Colonic mucosa (tissue), 4 donors: ENCODE measurements at places on chromosomes 4 and X.
A peak's percentile ranks its signal among the peaks of the same experiment; 100 is the strongest.

GRCh38 chrX:47420962-47421361 is 50.6 kb downstream of the ZNF157 start:
- no peaks in the 10 kb centered on the region for H3K27me3 ChIP-seq
- DNase-seq: no peak
- no peaks in the 10 kb centered on the region for H3K36me3 ChIP-seq

DNA sequence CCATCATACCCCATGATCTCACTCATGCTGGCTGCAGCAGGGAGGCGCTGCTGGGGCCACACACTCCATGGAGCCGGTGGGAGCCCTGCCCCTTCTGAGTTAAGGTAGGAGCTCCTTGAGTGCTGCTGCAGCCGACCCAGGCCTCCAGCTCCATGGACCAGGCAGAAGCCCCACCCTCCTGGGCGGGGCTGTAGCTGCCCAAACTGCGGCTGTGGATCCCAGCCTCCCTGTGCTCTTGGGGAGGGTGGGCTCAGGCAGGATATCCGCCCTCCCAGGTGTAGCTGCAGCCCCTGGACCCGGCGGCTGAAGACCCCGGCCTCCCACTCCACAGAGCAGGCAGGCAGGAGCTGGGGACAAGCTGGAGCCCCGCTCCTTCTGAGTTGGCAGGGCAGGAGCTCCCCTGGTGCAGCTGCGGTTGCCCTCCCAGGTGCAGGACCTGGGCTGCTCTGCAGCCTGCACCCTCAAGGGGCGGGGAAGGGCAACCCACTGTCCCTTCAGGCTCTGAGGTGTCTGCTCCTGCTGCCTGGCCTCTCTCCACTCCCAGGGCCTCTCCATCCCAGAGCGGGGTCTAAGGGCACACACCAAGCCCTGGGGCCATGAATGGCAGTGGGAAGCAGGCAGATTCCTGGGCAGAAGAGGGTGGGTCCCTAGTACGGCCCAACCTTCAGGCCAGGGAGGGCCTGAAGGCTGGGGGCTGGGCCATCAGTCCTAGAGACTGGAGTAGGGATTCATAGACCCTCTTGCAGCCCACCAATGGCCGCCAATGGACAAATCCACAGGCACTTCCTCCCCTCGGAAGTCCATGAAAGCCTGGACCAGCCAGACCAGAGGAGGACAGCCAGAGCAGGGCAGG is 466.1 kb downstream of the DTHD1 start:
- no peak overlapping the region for H3K27ac ChIP-seq
- no peak for DNase-seq
- no peak overlapping the region for H3K4me3 ChIP-seq
- no peaks in the 10 kb centered on the region for H3K4me1 ChIP-seq
- H3K36me3 ChIP-seq: no peaks in the 10 kb centered on the region
- H3K27me3 ChIP-seq: no peaks in the 10 kb centered on the region

DNA sequence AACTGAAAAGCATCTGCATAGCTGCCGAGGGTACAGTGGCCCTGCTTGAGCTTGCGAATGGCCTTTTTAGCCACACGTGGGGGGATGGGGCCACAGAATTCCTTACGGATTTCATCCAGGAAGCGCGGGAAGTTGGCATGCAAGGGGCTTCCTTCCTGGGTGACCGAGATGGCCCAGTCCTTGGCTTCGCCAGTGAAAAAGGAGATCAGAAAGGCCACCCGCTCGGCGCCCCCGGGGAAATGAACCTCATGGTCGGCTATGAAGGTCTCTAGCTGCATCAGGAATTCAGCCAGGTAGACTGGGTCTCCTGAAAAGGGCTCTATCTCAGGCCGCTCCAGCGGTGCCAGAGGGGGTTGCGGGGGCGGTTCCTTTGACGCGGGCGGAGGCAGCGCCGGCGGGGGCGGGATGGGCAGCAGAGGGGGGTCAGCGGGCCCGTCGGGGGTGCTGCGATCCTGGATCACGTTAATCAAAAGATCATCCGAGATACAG is 909 bp downstream of the RTL5 start:
- no peak for DNase-seq
- peak overlapping the region; percentile 26 for H3K4me3 ChIP-seq
- H3K36me3 ChIP-seq: no peaks in the 10 kb centered on the region
- H3K27me3 ChIP-seq: peaks cover 13% of the 10 kb centered on the region

- H3K36me3 ChIP-seq: no peaks in the 10 kb centered on the region
- H3K27me3 ChIP-seq: no peaks in the 10 kb centered on the region
- DNase-seq: no peak
- no peaks in the 10 kb centered on the region for H3K4me1 ChIP-seq
- H3K27ac ChIP-seq: no peak overlapping the region
- H3K4me3 ChIP-seq: no peak overlapping the region
Measured at GRCh38 chrX:110588853-110589252, 206.8 kb downstream of the CHRDL1 start.

- H3K27me3 ChIP-seq: no peaks in the 10 kb centered on the region
- no peaks in the 10 kb centered on the region for H3K36me3 ChIP-seq
- H3K4me1 ChIP-seq: no peaks in the 10 kb centered on the region
- H3K4me3 ChIP-seq: no peak overlapping the region
- no peak for DNase-seq
- no peak overlapping the region for H3K27ac ChIP-seq
Measured at GRCh38 chr4:166323250-166323649, 450.2 kb downstream of the TLL1 start.

GRCh38 chr4:2334826-2335728 is 73.2 kb upstream of the MXD4 start:
- no peaks in the 10 kb centered on the region for H3K36me3 ChIP-seq
- H3K4me3 ChIP-seq: no peak overlapping the region
- H3K4me1 ChIP-seq: peaks cover 7% of the 10 kb centered on the region
- no peaks in the 10 kb centered on the region for H3K27me3 ChIP-seq
- H3K27ac ChIP-seq: no peak overlapping the region

DNA sequence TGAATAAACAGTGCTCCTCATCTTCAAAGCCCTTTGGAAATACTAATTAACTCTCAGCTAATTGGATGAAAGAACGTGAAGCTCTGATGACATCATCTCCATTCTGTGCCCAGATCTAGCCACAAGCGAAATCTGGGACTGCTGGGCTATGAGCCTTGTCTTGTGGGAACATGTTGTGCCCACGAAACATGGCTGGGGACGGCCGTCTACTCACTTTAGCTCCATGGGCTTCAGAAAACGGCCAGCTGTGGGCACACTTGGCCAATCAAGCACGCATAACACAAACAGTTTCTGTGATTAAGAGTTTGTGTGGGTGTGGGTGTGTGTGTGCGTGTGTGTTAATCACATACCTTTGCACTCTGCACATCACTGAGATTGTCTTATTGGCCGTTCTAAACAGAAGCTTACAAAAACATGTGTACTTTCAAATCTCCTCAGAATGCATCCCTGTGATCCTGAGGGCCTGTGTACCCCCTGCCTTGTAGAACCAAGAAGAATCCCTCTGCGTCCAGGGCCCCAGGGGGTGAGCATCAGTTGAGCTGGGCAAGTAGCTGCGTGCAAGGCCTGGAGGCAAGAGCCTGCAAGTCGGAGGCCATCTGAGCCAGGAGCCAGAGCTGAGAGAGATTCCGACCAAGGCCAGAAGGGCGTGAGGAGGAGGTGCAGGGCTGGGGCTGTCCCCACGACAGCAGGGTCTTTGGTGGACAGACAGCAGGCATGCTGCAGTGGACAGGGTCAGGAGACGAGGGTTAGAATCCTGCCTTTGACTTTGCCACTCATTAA is 18.7 kb upstream of the ZNF185 start:
- no peak overlapping the region for H3K27ac ChIP-seq
- no peaks in the 10 kb centered on the region for H3K36me3 ChIP-seq
- H3K4me3 ChIP-seq: no peak overlapping the region
- DNase-seq: no peak

GRCh38 chr4:182235021-182235795 is 8.0 kb upstream of the TENM3 start:
- no peaks in the 10 kb centered on the region for H3K27me3 ChIP-seq
- H3K4me3 ChIP-seq: no peak overlapping the region
- H3K27ac ChIP-seq: no peak overlapping the region
- H3K36me3 ChIP-seq: no peaks in the 10 kb centered on the region
- no peaks in the 10 kb centered on the region for H3K4me1 ChIP-seq

- peaks cover 35% of the 10 kb centered on the region for H3K4me1 ChIP-seq
- no peak overlapping the region for H3K27ac ChIP-seq
- H3K4me3 ChIP-seq: no peak overlapping the region
- DNase-seq: no peak
Measured at GRCh38 chr4:6752486-6752829, 30.1 kb upstream of the KIAA0232 start.

DNA sequence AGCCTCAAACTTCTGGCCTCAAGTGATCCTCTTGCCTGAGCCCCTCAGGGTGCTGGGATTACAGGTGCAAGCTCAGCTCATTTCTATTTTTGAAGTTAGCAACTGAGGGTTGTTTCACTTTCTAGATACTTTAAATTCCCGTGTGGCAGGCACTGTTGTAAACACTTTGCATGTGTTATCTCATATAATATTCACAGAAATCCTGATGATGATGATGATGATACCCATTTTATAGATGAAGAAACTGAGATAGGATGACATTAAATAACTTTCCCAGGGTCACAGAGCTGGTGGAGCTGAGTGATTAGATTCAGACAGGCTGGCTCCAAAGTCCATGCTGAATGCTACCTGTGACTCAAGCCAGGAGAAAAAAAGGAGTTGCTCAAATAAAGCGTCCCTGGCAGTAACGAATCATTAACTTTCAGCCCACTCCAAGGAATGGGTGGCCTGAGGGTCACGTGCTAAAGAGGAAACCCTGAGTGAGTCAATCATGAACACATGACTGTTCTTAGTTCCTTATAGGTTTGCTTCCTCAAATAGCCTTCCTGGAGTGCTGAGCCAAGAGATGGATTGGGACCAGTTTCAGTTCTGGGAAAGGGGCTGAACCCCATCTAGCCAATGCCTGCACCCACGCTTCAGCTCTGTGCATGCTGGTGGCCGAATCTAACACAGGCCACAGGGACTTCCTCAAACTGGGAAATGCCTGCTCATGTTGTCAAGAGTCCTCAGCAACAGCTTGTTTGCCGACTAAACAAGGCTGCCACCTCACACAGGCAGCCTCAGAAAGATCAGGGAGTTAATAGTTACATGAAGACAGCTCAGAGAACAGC is 52.8 kb downstream of the RBM47 start:
- peak overlapping the region; percentile 79 for H3K27ac ChIP-seq
- peak; percentile 90 for DNase-seq
- no peaks in the 10 kb centered on the region for H3K27me3 ChIP-seq
- no peak overlapping the region for H3K4me3 ChIP-seq
- H3K4me1 ChIP-seq: no peaks in the 10 kb centered on the region

GRCh38 chr4:154781126-154781982 is at the start of gene RBM46:
RBM46 (plus strand) TSS chr4:154781272; CDS start chr4:154796753, 15,481 bp downstream.
- no peaks in the 10 kb centered on the region for H3K4me1 ChIP-seq
- no peaks in the 10 kb centered on the region for H3K27me3 ChIP-seq
- no peak within 1 kb of the TSS for H3K4me3 ChIP-seq
- H3K27ac ChIP-seq: no peak within 1 kb of the TSS
- H3K36me3 ChIP-seq: no peaks in the 10 kb centered on the region

DNA sequence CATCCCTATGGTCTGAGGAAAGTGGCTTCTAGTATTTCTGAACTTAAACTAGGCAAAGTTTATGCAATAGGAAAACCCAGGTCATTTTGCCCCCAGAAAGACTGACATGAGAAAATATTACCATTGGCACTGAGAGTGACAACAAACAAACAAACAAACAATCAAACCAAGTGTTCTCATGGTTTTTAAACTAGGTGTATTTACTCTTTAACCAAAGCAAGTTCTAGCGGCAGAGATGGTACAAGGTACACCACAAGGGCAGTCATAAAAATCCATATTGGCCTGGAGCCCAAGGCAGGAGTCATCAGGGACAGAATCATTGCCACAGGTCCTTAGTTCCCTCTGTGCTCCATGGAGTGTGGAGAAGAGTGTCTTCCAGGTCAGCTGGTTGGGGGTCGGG is 26.0 kb upstream of the ENPEP start:
- no peaks in the 10 kb centered on the region for H3K27me3 ChIP-seq
- DNase-seq: peak; percentile 88

DNA sequence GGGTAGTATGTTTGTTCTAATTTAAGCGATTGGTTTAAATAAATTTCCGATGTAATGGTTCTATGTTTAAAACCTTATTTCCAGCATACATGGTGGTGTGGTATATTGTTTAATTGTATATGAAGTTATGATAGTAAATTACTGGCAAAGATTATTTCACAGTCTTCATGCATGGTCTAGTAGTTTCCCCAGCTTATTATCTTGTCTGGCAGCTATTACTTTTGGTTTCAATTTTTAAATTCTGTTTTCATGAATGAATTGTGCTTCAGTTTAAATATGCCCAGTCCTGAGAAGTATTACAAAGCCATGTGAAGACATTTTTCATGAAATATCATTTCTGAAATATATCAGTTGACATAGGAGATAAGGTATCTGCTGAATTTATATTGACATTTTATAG is 6.3 kb downstream of the ALG13 start:
- H3K27me3 ChIP-seq: no peaks in the 10 kb centered on the region
- H3K4me3 ChIP-seq: no peak overlapping the region
- no peak for DNase-seq
- no peaks in the 10 kb centered on the region for H3K4me1 ChIP-seq

DNA sequence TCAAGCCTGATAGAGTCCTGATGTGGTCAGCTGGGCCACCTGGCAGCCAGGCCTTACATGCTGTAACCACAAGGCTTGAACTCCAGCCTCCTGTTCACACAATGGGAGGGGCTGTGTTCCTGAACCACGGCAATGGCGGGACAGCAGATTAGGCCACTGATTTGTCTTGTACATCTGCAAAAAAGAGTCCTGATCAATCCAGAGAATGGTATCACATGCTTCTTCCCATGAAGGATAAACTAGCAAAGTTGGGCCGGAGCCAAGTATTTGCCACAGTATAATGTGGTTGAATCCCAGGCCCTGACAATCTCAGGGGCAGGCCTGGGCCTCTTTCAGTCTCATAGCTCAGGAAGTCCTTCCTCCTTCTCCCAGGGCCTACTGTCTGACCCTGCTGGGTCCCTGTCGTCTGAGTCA is 2182.5 kb upstream of the AGA start:
- DNase-seq: no peak
- H3K27me3 ChIP-seq: no peaks in the 10 kb centered on the region
- H3K27ac ChIP-seq: no peak overlapping the region
- no peak overlapping the region for H3K4me3 ChIP-seq

DNA sequence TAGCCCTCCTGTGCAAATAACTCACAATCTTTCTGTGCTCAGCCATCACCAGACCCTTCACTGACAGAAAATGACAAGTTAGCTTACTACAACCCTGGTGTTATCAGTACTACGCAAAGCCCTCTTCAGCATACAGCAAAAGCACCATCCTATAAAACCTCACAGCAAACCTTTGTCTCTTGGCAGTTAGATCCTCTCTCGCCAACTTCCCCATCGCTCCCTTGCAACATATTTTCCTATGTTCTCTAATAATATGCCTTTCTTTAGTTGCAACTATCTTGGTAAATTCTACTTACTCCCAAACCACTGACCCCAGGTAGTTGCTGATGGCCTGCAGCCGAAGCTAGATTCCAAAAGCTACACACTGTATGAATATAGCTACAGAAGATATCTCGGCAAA is 856.9 kb upstream of the FRG1 start:
- H3K36me3 ChIP-seq: no peaks in the 10 kb centered on the region
- H3K4me3 ChIP-seq: no peak overlapping the region
- no peak for DNase-seq
- H3K27ac ChIP-seq: no peak overlapping the region
